ENCODE measurements at places on chromosomes 5 and 9. TPM values are rescaled to one million over a fixed set of nuclear protein-coding genes. Genes with fewer than 3 reads are reported as not detected.

GRCh38 chr9:99030092-99030511, 74.8 kb upstream of the TGFBR1 start:
- DNase-seq: no peak

DNA sequence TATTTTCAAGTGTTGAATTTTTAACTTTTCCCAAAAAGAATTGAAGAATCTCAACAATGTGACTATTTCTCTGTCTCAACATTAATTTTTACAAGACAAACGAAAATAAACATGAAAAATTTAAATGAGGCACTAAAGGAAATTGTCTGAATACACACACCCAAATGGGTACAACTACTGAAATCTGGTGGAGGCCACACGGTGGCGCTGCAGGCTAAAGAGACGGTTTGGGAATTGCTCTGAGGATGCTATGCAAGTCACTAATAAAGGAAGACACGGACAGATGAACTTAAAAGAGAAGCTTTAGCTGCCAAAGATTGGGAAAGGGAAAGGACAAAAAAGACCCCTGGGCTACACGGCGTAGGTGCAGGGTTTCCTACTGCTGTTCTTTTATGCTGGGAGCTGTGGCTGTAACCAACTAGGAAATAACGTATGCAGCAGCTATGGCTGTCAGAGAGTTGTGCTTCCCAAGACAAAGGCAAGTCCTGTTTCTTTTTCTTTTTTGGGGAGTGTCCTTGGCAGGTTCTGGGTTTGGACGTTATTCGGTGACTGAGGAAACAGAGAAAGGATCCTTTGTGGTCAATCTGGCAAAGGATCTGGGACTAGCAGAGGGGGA, at the start of gene PCDHB10:
Gene PCDHB10 (plus strand): TSS at position 244 of the 616 bp plus-strand sequence. CDS start 200 bp downstream, at position 444.
- no peak for DNase-seq

DNA sequence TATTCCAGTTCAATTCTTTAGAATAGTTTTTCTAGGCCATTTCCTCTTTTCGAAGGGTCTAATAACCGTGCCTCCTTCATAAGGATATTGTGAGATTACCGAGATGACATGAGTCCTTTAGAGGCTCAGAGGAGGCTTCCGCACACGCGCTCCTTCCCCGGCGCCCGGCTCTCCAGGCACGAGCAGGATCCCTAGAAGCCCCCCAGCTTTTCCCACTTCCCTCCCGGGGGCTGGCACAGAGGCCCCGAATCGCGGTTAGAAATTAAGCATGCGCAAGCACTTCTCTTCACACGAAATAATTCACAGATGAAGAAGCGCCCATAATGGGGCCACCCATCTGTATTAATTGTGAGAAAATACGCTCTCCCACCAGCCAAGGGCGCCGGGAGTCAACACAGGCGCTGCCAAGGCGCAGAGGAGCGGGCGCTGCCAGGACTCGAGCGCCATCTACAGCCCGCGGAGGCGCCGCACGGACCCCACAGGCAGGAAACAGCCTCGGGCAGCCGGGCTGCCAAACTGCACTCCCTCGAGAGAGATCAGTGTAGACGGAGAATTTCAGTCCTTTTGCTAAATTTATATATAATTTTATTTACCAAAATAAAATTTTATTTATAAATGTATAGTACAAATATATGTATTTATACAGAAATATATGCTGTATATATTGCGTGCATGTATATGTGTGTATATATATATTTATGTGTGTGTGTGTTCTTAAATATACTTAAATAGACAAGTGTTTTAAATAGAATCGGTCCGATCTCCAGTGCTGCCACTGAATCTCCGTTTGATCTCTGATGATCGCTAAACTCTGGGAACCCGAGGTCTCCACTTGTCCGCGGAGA, 258.1 kb upstream of the NFIL3 start:
- peak; percentile 80 for DNase-seq

DNA sequence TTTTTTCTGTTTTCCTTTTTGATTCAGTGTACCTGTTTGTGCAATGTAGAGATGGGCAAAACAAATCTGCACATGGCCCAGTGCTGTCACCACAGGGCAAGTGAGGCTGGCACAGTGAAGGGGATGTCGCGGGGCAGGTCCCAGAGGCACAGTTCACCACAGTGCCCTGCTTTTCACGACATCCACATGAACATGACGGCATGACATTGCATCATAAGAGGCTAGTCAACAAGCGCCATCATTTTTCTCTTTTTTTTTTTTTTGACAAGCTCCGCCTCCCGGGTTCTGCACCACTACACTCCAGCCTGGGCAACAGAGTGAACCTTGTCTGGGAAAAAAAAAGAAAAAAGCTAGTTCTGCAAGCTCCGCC, 42.9 kb upstream of the VDAC1 start:
- DNase-seq: no peak

Gene WDR31
- total RNA-seq: 9.6 TPM

Gene ZNF300
- total RNA-seq: 1.1 TPM

Gene SCGB3A2
- total RNA-seq: not detected

- DNase-seq: no peak
Observed at GRCh38 chr9:32841314-32841713, 58.0 kb downstream of the TMEM215 start.

DNA sequence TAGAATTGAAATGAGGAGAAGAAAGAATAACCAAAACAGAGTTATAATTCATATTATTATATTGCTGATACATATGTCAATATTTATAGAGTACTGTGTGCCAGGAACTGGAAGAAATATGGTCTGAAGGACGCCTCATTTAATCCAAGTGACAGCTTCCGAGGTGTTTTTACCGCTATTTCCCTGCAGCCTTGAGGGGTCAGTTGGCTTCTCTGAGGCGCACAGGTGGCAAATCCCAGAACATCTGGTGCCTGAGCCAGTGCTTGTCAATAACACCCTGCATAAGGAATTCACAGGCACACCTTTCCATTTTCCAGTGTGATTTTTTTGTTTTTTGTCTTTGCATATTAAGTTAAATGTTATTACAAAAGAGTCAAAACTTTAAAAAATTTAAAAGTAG, 43.3 kb upstream of the CTSL start:
- DNase-seq: no peak

- no peak for DNase-seq
Observed at GRCh38 chr5:138033386-138033808, 518 bp upstream of the FAM13B start.

Gene RLN2
- not detected for total RNA-seq

- DNase-seq: no peak
Observed at GRCh38 chr9:135910757-135911156, 3.4 kb upstream of the CAMSAP1 start.

Gene INSL6
- total RNA-seq: not detected

- no peak for DNase-seq
Observed at GRCh38 chr9:18006591-18006990, 427.7 kb downstream of the SH3GL2 start.

DNA sequence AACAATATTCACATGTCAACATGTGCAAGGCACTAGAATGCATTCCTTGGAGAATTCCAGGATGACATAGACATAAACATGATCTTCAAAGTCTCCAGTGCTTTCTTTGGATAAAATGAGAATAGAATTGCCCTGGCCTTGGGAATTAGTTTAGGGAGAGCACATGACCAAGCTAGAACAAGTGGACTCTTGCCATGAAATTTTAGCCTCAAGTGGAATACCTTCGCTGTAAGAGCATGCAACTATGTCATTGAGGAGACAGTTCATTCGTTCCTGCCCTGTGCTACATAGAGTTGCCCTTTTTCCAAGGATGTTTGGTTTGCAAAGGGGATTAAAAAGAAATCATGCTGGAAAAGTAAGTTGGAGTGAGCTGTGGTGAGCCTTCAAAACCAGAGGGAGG, 42.7 kb downstream of the ZFAND5 start:
- no peak for DNase-seq

DNA sequence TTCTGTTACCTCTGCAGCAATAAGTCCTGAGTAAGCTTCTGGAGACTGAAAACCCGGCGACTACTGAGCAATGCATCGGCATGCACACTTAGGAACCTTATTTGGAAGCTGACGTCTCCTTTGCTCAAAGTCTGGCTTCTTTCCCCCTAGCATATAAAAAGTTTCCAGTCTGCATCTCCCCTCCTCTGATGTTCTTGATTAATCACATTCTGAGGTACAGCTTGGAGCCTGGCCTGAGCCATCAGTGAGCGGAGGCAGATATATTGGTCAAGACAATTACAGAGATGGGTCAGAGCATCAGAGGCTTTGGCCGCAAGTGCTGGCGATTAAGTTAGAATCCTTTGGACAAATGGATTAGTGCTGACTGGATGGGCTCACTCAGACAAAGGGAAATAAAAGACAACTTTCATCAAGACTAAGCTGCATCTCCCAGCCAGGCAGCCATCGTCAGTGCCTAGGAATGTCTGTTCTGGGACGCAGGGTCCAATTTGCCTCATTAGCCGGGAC, 140.7 kb downstream of the MTX3 start:
- DNase-seq: no peak

Gene WNT8A
- not detected for total RNA-seq

DNA sequence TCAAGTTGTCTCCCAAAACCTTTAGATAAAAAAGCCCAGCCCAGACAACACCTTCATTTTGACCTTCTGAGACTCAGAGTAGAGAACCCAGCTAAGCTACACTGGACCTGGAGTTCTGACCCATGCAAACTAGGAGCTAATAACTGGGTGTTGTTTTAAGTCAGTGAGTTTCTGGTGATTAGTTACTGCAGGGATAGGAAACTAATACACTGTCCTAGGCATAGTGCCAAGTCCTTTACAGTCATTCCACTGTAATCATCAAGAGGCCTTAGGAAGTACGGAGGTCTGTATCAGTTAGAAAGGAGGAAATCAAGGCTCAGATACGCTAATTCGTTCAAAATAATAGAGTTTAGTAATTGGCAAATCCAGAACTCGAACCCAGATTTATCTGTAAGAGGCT, 197.9 kb downstream of the KCTD16 start:
- DNase-seq: no peak

Measured in heart left ventricle (tissue), 16 donors.